Stimulated activated CD8-positive, alpha-beta memory T cell treated with anti-CD3 and anti-CD28 coated beads, Interleukin-4, amount 100 ng/mL, for 1 hour (primary cell): ENCODE measurements at places on chromosomes 11 and 22.

DNA sequence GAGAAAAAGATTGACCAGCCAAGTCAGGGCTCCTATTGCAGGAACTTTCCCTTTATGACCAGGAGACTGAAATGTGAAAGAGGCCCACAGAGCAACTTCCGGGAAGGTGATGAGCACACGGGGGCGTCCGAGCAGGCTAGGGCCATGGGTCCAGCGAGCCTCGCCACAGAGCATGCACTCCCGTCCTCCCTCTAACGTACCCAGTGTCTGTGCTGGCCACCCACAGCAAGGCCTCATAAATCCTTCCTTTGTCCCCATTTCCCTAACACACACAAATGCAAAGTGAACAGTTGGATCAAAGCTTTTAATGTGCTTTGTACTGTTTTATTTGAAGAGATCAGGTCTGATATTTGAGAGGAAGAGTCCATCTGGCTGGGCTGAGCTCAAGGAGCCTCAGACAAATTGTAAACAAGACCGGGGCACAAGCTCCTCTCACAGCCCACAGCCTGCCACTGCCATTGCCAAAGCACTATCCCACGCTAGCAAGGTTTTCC lies 44.3 kb downstream of the BLID start:
- DNase-seq: no peak

DNA sequence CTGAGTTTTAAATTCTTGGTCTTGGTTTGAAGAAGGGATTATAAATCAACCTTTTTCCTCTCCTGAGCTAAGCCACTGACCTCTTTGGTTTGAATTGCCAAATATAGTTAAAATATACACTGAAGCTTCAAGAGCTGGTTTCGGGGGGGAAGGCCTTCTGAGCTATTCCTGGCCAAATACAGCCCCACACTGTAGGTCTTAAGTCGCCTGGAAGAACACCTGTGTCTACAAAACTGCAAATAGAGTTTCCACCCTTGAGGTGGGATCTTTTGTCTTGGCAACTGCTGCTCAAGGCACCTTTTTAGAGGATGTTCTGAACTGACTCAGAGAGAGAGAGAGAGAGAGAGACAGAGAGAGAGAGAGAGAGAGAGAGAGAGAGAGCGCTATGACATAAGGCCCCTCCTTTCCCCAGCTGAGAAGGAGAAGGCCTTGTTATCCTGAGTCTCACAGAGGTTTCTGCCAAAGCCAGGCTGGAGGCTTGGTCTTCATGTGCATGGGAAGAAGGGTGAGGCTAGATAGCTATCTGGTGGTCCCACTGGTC lies 5.5 kb downstream of the ADM start:
- no peak for DNase-seq

GRCh38 chr22:49620003-49620556 lies 207.6 kb downstream of the BRD1 start:
- no peak for DNase-seq

- DNase-seq: no peak
Observed at GRCh38 chr11:592918-593317, 16.6 kb downstream of the PHRF1 start.

DNA sequence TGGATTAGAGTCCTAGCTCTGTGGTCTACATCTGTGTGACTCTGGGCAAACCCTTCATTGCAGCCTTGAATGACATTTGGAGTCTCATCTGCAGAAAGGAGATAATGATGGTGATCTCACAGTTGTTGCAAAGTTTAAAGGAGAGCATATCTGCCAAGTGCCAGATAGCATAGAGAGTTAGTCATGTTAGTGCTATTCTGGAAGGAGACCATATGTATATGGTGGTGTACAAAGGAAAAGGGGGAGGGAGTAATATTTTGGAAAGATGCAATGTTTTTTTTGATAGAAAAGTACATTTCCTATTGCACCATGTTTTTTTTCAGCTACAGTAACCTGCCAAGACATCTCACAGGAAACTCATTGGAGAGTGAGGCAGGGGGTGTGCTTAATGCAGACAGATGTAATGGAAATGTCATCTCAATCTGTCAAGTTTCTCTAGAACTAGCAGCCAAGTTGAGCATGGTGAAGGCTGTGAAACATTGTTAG lies 92.1 kb upstream of the NARS2 start:
- DNase-seq: no peak
